ENCODE measurements at places on chromosomes 1 and 21.

- DNase-seq, result no peak
Measured at GRCh38 chr1:192475329-192475728, 100.2 kb upstream of the RGS1 start.

GRCh38 chr21:33401630-33401992, 1.6 kb upstream of the IFNGR2 start:
- DNase-seq, result no peak

- DNase-seq, result no peak
Measured at GRCh38 chr1:204487256-204487615, 7.4 kb downstream of the PIK3C2B start.

GRCh38 chr1:211829343-211830054, 1.1 kb downstream of the LPGAT1 start:
- DNase-seq, result no peak

- no peak for DNase-seq
Measured at GRCh38 chr21:42942244-42942643, 16.8 kb upstream of the ERVH48-1 start.

DNA sequence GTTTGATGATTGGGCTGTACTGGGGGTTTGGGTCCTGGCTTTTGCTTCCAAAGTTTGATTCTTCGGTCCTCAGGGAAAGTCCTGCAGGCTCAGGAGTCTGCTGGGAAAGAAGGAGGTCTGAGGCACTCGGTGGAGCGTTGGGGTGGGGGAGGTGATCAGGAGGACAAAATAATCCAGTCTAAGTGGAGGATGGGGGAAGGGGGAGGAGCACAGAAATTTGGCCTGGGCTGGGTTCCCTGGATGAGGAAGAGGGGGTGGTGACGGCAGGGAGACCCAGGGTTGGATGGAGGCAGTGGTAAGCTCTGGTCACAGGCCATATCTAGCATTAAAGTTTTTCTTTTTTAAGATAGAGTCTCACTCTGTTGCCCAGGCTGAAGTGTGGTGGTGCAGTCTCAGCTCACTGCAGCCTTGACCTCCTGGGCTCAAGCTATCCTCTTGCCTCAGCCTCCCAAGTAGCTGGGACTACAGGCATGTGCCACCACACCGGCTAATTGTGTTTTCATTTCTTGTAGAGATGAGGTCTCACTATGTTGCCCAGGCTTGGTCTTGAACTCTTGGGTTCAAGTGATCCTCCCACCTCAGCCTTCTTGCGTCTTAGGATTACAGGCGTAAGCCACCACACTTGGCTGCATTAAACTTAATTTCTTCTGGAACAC, 6.8 kb downstream of the SH2D2A start:
- no peak for DNase-seq

DNA sequence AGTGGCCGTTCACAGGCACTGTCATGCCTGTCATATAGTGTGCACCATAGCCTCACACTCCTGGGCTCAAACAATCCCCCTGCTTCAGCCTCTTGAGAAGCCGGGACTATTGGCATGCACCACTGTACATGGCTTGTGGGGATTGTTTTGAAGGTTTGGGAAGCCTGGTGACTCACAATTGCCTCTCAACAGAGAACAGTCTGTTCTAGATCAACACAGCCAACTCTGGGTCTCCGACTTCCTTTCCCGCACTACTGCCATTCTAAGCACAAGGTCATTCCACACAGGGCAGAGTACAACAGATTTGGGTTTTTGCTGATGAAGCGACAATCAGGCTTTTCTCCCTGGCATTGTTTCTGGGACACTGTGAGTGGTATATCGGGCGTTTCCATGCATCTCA, 15.5 kb upstream of the AHCTF1 start:
- DNase-seq, result no peak

All from cortex of kidney (tissue), 1 donor.